Heart right ventricle (tissue), 16 donors: ENCODE measurements at places on chromosomes 16 and 17. TPM values are rescaled to one million over a fixed set of nuclear protein-coding genes. Genes with fewer than 3 reads are reported as not detected.
A peak's percentile ranks its signal among the peaks of the same experiment; 100 is the strongest.

Gene ZNF205
- 7.1 TPM for total RNA-seq

- H3K27ac ChIP-seq: peak overlapping the region; percentile 97
- peaks cover 5% of the 10 kb centered on the region for H3K36me3 ChIP-seq
- no peak for DNase-seq
- H3K4me1 ChIP-seq: no peaks in the 10 kb centered on the region
- H3K4me3 ChIP-seq: peak overlapping the region; percentile 99
These were observed 996 bp downstream of the SUMO2 start for GRCh38 chr17:75181608-75182318.

Gene KAT2A
- total RNA-seq: 14.3 TPM

DNA sequence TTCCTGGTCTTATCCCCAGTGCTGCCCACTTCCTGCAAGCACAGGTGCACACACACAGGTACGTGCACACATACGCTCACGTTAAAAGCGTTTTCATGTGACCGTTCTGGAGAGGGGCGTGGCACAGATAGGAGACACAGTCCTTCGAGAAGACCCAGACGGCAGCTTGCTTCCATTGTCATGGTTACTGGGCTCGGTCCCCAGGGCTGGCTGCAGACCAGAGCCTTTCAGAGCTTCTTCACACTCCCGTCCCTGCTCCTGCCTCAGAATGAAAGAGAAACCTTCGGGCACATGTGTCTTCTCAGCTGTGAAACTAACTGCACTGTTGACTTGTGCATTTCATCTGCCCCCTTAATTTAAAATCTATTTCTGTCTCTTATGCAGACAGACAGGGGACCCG, 154.2 kb downstream of the PITPNC1 start:
- DNase-seq: no peak
- no peaks in the 10 kb centered on the region for H3K36me3 ChIP-seq
- no peaks in the 10 kb centered on the region for H3K27me3 ChIP-seq
- H3K4me1 ChIP-seq: peaks cover 42% of the 10 kb centered on the region
- H3K27ac ChIP-seq: no peak overlapping the region

Gene CCL4
- total RNA-seq: 0.71 TPM

DNA sequence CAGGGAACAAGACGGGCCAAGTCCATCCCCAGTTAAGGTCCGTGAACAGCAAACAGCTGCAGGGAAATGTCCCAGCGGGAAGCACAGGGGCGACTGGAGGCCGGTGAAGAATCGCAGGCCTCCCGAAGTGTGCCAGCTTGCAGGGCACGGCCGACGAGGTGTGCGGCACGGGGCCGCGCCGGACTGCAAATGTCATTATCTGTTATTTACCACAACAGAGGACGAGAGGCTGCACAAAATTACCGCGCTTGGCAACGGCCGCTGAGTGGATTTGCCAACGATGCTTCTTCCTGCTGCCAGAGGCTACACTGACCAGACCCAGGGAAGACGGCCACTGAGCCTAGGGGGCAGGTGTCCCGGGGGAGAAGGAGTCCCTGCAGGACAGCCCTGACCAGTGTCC, 53.1 kb downstream of the RPH3AL start:
- peaks cover 33% of the 10 kb centered on the region for H3K4me1 ChIP-seq
- H3K27me3 ChIP-seq: peaks cover 4% of the 10 kb centered on the region
- H3K4me3 ChIP-seq: no peak overlapping the region
- DNase-seq: no peak
